ENCODE measurements at places on chromosomes 12 and 14.
A peak's percentile ranks its signal among the peaks of the same experiment; 100 is the strongest.

DNA sequence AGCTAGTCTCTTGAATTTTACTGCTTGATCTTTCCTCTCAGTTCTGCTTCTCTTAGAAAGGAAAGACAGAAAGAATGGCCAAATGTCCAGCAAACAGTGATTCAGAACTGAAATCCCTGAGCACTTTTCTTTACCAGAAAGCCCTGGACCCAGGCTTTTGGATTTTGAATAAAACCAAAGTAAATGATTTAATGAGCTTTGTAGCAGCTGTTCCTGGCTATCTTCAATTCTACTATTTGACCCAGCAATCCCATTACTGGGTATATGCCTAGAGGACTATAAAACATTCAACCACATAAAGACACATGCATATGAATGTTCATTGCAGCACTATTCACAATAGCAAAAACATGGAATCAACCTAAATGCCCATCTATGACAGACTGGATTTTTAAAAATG lies 187.2 kb downstream of the PRKD1 start:
- no peak for DNase-seq

GRCh38 chr14:100649173-100649519 lies 61.9 kb upstream of the BEGAIN start:
- no peak for DNase-seq

- DNase-seq: no peak
Observed at GRCh38 chr14:101906645-101907044, 57.7 kb upstream of the DYNC1H1 start.

DNA sequence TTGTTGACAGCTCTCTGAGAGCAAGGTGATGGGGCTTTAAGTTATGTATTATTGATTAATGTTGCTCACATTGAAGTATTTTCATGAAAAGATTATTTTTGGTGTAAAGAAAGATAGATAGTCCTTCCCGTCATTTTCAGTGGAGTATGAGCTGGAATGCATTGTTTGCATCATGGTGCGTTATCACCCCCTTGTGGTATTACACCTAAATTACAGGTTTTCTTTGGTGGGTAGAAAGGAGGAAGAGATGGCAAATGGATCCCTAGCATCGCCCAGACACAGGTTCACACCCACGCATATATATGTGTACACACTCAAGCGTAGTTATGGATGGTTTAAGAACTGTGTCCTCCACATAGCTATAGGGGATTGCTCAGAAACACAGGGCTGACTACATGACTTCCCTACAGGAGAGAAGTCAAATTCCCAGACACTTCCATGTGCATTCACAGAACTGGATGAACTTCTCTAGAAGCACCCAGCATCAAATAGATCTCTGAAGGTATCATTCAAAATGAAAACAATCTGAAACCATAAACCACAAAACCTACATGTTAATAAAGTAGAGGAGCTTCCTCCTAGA lies 14.4 kb upstream of the SERPINA10 start:
- no peak for DNase-seq

- DNase-seq: no peak
Observed at GRCh38 chr14:30243805-30244204, 315.2 kb upstream of the G2E3 start.

DNA sequence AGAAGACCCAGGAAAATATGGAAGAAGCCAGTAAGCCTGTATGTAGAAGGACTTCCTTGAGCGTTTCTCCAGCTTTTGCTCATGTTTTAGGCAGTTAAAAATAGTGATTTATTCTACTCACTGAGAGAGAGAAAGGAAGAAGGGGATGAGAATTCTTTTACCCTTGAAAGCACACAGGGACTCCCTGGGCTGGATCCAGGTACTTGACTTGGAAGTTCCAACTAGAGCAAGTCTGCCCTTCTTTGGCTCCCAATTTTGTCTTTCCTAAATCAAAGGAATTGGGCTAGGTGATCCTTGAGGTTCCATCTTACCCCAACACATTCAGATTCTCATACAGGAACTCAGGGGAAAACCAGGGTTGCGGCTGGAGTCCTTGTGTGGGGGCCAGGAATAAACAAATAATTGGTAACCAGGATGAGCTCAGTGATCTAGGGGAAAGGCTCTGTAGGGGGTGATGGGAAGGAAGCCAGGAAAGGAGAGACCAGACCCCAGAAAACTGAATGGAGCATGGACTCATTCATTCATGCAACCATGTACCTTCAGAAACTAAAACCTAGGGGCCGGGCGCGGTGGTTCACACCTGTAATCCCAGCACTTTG lies 11.5 kb upstream of the ITGA5 start:
- DNase-seq: no peak

DNA sequence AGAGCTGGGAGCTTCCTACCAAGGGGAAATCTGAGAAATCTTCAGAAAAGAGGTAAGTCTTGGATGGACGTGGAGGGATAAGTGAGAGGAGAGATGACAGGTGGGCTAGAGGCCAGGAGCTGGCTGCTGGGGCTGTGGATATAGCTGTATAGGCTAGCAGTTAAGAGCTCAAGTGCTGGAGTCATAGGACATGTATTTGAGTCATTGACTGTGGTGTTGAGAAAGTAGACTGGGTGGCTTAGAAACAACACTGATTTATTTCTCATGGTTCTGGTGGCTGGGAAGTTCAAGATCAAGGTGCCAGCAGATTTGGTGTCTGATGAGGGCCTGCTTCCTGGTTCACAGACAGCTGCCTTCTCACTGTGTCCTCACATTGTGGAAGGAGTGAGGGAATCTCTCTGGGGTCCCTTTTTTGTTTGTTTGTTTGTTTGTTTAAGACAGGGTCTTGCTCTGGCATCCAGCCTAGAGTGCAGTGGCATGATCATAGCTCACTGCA lies 151.1 kb upstream of the FUT8 start:
- no peak for DNase-seq

DNA sequence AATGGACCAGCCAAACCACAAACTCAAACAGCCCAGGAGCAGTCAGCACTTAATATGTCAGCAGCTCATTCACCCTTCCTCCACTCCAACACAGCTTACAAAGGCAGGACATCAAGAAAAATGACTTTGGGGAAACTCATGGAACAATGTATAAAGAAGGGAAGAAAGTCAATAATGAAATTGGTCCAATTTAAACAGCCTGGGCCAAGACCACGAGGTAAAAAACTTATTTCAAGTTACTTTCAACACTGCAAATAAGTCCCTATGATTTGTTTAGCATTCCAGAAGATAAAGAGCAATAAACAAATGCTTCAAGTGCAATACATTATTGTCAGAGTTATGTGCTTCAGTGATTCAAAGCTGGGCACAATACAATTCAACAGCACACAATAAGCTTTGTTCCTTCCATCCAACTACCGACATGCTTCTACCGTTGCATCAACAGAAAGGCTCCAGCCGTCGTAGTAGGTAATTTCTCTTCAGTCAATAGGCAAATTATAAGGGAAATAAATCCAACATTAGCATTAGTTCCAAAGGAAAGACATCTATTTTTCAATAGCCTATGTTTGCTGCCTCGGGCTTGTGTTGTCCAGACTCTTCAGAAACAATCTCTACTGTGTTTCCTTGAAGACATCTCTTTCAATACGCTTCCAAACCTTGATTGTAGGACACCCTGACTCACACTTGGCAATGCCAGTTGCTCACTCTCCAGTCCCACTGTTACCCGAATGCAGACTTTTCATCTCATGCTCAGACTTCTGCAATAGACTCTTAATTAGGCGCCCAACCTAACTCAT lies 225.7 kb downstream of the NUAK1 start:
- no peak for DNase-seq

- DNase-seq: no peak
Observed at GRCh38 chr14:101709533-101709881, 52.0 kb upstream of the PPP2R5C start.

- no peak for DNase-seq
Observed at GRCh38 chr14:32480337-32480736, 151.2 kb downstream of the AKAP6 start.

DNA sequence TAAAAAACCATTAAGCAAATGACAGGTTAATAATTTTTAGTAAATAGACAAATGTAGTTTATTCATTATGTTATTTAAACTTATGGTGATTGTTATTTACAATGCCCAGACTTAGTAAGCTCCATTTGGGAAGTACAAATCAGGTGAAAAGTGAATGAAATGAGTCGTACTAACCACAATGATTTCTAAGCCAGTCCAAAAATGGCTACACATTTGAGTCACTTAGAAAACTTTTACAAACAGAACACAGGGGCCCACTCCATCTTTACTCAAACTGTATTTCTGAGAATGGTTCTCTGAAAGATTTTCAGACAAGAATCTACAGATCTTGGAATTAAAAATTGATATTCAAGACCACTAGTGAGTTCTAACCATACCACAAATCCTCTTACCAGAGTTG lies 653.3 kb upstream of the MIS18BP1 start:
- DNase-seq: no peak

DNA sequence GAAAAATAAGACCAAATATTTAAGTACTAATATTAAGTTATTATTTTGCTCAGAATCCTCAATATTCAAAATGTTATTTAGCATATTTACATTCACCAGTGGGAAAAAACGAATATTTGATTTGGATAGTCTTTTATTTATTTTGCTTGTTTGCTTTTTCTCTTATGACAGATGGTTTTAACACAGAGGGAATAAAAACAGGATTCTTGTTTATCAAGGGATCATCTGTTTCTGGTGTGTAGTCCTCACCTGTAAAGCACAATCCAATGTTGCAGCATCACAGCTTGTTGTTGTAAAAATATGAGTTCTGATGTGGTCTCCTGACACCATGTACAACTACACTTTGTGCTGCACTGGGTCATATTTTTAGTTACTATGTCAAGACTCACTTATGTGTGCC lies 103.9 kb downstream of the AVPR1A start:
- no peak for DNase-seq

GRCh38 chr14:91835197-91835919 lies 32.0 kb downstream of the TC2N start:
- no peak for DNase-seq

- DNase-seq: no peak
Observed at GRCh38 chr12:68264158-68264855, 10.9 kb upstream of the IL22 start.

DNA sequence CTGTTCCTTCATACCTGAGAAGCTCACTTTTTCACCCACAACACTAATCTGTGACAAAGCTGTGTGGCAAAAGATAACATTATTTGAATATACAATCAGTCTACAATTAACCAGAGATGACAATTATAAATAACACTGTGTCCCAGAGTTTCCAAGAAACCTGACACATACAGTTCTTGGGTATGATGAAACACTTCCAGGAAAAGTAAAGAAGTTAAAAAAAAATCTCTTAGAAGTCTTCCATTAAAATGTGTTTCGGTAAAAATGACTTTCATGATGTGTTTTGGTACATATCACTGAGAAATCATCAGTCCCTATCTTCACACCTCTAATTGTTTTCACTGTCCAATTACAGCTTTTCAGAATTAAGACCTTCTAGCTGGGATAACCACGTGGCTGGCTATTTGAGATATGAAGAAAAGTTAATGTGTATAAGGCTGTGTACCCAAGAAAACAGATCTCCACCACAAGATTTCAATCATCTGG lies 390.2 kb downstream of the SOX5 start:
- no peak for DNase-seq

DNA sequence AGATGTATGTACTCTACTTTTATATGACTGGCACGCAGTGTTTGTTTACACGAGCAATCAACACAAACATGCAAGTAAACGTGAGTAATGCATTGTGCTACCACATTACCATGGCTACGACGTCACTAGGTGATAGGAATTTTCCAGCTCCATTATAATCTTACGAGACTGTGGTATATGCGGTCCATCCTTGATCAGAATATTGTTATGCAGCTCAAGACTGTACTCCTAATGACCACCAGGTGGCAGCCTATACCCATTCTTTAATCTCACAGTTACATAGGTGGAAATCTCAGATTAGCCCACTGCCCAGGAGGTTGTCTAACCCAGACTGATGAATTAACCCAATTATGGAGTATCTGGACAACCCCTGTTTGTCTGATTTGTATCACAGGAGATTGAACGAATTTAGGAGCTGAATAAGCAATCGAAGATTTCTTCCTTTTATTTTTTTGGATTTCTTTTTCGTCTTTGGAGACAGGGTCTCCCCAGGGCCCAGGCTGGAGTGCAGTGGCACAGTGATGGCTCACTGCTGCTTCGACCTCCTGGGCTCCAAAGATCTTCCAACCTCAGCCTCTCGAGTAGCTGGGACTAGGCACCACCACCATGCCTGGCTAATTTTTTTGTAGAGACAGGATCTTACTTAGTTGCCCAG lies 8.7 kb upstream of the TESPA1 start:
- DNase-seq: peak; percentile 38
